ENCODE measurements at places on chromosomes 1 and 21. TPM values are rescaled to one million over a fixed set of nuclear protein-coding genes. Genes with fewer than 3 reads are reported as not detected.

Gene C8A
- not detected for total RNA-seq

Gene TAS1R1
- not detected for total RNA-seq

Gene PRAMEF26
- total RNA-seq: not detected

Gene OR2L13
- total RNA-seq: not detected

Gene ANGPTL3
- total RNA-seq: under 0.01 TPM

Gene LCE1B
- total RNA-seq: not detected

Gene FAM72C
- not detected for total RNA-seq

Gene COL8A2
- 11.0 TPM for total RNA-seq

Gene DEPDC1
- total RNA-seq: 36.1 TPM

Gene RIPK4
- total RNA-seq: 0.45 TPM

Gene PLA2G2C
- not detected for total RNA-seq

Gene IFNGR2
- total RNA-seq: 10.6 TPM

Gene F5
- 0.16 TPM for total RNA-seq

Gene NBPF26
- 32.5 TPM for total RNA-seq

Gene EDN2
- total RNA-seq: not detected

Gene IRF6
- 3.1 TPM for total RNA-seq

Gene PRAMEF14
- total RNA-seq: not detected

Gene PLA2G2D
- not detected for total RNA-seq

Gene KRTAP10-7
- not detected for total RNA-seq

Gene OXCT2
- total RNA-seq: 0.99 TPM
